ENCODE measurements at places on chromosomes 13 and 19.

DNA sequence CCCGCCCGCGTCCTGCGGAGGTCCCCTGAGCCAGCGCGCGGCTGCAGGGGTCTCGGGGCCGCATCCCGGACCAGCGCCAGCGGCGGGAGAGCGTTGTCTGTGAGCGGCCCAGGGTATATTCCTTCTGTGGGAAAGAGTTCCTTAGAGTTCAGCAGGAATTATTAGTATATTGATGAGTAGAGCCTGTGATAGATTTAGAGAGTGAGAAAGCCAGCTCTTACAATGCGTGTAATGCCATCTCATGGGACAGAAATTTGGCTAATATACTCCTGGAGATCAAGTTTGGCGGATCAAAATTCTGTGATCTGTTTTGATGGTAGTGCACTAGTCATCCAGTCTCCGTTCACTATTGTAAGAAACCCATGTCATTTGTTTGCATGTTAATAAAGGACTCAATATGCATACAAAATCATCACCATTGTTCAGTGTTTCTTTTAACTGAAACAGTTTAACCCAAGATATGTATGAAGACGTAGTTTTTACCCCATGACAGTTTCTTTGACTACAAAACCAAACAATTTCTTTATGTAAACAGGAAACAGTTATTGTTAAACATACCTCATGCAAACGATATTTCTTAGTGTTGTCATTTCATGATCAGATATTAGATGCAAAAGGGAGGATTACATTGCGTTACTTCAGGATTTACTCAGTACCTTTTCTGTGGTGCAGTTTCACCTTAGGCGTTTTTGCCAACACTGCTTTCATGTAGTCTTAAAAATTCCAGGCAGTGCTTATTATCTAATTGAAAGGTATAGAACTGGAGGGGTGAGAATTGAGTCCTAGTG is 9.9 kb downstream of the TNFRSF19 start:
- no peak for DNase-seq

DNA sequence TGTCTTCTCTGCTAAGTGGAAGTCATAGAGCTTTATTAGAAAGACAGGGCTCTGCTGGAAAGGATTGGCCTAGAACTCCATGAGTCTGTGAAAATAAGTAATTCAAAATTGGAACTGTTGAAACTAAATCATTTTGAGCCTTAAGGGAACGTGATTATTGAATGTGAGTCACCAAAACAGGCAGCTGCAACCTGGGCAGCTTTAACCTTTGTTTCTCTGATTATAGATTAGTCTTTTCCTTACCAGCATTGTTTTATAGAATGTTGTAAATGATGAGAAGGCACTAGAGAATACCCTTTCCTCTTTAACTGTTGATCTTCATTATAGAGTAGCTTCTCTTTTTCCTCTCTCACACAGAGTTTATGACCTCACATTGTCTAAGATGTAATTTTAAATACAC is 638.8 kb upstream of the SLITRK6 start:
- no peak for DNase-seq

DNA sequence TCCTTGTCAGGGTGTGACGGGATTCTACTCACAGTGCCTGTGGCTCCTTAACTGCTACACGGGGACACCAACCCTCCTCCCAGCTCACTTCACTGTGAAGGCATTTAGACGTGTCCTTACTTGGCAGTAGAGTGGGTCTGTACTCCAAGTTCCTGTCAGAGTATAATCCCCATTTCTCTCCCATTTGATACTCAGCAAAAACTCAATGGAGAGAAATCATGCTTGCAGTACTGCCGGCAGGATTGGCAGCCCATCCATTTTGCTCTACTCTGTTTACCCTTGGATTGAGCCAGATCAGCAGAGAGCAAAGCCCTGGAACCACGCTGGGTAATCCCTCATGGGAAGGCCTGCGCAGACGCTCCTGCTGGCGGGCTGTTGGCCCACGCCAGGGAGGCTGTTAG is 28.9 kb downstream of the ARL11 start:
- DNase-seq, result no peak

DNA sequence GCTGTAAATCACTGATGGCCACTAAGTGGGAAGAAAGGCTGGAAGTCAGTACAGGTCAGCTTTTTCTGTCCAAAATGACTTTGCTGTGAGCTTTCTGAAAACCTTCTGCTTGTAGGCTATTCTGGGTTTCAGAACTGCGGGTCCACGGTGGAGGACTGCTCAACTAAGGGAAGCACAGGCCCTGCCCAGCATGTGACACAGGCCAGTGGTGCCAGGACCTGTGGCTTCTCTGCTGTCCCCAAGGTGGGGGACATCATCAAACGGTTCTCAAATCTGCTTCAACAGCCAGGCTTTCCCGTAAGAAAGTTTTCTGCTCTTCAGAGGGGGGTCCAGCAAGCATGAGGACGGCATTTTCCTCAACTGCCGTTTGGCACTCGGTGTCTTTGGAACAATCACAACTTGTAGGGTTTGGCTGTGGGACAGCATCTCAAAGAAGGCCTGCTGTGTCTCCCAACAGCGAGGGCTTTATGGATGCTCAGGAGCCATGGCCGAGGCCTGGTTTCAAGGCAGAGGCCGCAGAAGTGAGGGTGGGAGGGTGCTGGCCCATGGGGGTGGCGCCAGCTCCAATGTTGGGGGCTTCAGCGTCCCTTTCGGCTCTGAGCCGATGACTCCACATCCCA is 3.8 kb downstream of the SGTA start:
- DNase-seq, result no peak

GRCh38 chr13:73466561-73466960 is 407.8 kb downstream of the KLF5 start:
- no peak for DNase-seq

Data from stimulated activated CD8-positive, alpha-beta memory T cell treated with anti-CD3 and anti-CD28 coated beads, Interleukin-4, amount 100 ng/mL, for 24 hours (primary cell).